NT2/D1 (cell line): ENCODE measurements at places on chromosomes 3 and 15.

DNA sequence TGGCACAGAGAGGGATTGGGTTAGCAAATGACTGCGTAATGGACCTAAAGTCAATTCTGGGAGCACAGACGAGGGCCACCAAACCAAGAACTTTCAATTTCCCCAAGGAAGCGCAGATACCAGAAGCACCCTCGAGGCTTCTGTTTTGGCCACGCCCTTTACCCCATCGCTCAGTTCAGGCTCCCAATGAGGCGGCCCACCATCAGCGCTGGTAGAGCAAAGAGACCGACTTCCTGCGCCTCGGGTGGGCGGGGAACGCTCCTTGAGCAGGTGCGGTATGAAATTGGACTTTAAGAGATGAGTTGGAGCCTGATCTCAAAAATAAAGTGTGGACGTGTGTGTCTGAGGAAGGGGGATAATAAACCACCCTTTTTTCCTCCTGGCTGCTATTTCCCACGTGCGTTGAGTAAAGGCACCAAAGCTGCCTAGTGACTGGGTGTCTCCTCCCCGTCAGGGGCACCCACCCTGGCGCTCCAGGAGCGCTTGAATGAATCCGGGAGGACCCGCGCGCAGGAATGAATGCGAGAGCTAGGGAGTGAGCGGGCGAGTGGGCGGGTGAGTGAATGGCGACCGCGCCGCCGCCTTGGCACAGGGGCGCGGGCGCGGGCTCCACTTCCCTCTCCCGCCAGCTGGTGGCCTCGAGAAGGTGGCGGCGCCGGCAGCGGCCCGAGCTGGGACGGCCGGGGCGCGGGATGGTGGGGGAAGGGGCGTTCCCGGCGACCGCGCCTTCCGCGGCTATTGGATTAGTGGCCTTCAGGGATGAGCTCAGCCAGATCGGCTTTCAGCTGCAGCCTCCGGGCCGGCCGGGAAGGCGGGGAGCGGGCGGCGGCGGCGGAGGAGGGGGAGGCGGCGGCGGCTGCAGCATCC, at the start of gene SPSB4:
Gene SPSB4, plus strand, starts transcription at position 772 of the 867 bp plus-strand sequence. CDS start 14,758 bp downstream, outside the sequence.
- DNase-seq = peak; percentile 87

DNA sequence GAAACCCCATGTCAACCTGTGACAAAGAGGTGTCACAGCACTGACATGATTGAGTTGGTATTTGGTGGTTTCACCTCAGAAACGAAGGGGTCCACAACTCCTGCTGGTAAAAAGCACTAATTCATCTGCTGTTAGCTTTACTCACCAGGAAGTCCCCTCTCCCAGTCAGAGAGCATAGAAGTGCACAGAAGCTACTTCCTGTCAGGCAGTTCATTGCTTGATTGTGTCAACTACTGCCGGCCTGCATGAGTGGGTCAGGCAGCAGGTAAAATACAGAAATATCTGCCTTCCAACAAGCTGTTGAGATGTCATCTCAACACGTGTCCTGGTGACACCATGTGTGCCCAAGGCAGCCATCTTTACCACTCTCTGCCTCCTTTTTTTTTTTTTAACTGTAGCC, 596.6 kb upstream of the NR2F2 start:
- no peak for DNase-seq

- DNase-seq = no peak
Observed at GRCh38 chr3:61417352-61417751, 144.0 kb upstream of the PTPRG start.

DNA sequence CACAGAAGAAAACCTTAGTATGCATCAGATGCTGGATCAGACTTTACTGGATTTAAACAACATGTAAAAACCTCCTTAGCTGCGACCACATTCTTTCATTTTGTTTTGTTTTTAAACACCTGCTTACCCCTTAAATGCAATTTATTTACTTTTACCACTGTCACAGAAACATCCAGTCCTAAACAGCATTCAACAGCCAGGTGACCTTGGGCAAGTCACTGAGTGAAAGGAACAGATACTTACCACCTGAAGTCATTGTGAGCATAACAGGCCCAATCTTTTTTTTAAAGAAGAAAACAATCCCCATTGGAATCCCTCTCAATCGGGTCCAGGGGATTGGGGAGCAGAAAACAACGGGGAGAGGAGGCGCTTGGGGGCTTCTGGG, 390 bp downstream of the STARD5 start:
- DNase-seq = no peak

GRCh38 chr3:94019659-94020058, 8.7 kb downstream of the STX19 start:
- no peak for DNase-seq

- no peak for DNase-seq
Observed at GRCh38 chr15:91522605-91523332, 330.7 kb upstream of the SLCO3A1 start.

DNA sequence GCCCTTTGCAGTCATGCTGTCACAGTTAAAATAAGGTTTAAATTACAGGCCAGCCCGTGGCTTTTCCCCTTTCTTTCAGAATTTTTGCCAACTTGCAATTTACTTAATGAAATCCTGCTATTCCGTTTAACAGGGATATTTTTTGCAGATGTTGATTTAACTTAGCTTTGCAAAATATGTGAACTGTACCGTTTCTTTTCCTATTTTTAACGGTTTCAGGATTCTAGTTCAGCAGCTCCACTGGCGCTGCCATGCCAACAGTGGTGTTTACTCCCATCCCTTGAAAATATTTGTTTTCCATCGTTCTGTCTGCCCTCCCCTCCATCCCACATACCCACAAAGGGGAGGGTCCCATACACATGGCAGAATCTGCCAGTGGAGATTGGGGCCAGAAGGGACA, 54.3 kb downstream of the SMAD6 start:
- DNase-seq = no peak

- no peak for DNase-seq
Observed at GRCh38 chr15:38876621-38877020, 312.0 kb upstream of the RASGRP1 start.

GRCh38 chr15:57591822-57592367, at the start of gene MYZAP:
Gene MYZAP, plus strand, starts transcription at chr15:57591904. Its CDS starts 131 bp downstream, at chr15:57592035.
- no peak for DNase-seq

DNA sequence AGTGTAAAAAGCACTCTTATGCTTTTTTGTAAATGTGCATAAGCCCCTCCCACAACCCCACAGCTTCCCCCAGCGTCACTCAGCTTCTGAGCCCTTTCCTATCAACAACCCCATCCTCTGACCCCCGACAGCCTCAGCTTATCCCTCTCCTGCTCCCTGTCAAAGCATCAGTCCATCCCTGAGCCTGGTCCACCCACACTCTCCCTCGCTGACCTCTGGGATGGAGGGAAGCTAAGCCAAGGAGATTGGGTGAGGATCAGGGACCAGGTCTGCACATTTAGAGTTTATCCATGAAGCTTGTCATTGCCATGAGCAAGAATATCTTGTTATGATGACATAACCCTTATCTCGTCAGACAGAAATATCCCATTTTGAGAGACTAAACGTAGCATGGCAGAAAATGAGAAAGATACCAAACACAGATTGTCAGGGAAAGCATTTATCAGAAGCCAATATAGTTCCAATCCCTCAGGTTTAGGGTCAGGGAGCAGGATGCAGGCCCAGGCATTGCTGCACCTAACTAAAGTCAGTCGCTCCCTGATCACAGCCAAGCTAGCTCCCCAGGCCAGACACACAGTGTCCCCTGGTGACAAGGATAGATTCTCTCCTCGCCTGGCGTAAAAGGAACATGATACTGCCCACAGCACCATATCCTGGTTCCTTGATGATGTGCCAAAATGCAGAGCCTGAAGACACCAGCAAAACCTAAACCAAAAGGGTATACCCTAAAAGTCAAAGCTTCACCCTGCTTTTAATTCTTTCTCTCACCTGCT, 66.9 kb downstream of the DCLK3 start:
- no peak for DNase-seq

DNA sequence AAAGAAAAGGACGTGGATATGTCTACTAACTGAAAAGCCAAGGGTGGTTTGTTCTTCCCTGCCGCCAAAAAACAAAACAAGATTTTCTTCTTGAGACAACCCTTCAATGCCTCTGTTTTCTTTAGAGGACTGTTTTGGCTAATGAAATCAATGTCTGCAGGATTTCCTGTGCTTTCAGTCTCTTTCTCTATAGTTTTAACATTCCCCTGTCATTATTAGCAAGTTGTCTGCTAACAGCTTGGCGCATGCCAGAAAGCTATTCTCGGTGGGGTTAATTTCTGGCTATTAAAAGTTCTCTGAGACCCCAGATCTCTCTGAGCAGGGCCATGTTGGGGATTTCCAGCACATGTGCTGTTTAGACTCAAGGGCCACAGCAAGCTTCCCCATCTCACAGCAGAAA, 56.7 kb downstream of the ITPR1 start:
- no peak for DNase-seq

GRCh38 chr3:181730934-181731333, 19.2 kb downstream of the SOX2 start:
- DNase-seq = no peak

- peak; percentile 85 for DNase-seq
Observed at GRCh38 chr3:10553591-10554235, 48.3 kb upstream of the ATP2B2 start.

DNA sequence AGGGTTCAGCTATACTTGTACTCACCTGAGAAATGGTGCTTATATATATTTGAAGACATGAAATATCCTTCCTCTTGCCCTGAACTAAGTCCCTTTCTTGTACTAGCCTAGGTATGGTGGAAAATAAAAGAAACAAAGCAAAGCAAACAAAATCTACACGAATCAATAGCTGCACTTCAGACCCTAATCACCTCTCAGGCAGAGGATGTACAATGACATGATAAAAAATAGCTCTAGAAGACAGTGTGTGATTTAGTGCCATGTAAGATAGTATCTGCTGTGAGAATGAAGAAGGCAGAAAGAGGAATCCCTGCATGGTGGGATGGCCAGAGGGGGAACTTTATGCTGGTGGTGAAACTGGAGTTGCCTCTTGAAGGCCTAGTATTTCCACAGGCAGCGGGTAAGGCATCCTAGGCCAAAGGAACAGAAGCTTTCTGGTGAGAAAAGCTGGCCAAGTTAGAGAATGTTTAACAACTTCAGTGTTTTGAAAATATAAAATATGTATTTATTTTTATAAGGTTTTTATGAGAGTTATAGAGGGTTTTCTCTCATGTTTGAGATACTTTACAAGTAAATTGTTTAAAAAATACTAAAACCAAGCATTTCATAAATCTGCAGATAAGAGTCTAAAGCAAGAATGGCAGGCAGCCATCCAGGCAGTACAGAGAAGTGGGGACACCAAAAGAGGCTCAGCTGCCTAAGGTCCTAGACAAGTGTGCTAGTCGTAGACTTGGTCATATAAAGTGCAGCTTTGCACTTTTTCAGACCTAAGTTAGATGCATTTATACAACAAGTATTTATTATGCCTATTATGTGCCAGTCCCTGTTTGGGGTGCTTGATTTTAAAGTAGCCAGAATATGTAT, 14.9 kb downstream of the LEKR1 start:
- no peak for DNase-seq

GRCh38 chr3:132161608-132162007, 126.8 kb upstream of the CPNE4 start:
- DNase-seq = no peak

DNA sequence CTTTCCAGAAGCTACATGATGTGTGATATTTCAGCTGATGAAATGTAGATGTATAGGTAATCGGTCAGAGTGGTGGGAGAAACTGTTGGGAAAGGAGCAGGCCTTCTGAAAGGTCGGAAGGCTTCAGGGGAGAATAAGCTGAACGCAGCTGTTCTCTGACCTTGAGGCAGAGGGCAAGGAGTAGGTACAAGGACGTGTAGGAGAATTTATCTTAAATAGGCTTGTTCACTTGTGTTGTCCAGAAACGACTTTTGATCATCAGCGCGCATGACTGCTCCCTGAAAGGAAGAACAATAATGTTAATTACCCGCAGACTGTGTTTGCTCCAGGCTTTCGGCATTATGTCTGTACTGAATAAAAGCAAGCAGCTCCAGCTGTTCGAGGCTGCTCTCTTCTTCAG, 39.6 kb downstream of the GPR160 start:
- no peak for DNase-seq

DNA sequence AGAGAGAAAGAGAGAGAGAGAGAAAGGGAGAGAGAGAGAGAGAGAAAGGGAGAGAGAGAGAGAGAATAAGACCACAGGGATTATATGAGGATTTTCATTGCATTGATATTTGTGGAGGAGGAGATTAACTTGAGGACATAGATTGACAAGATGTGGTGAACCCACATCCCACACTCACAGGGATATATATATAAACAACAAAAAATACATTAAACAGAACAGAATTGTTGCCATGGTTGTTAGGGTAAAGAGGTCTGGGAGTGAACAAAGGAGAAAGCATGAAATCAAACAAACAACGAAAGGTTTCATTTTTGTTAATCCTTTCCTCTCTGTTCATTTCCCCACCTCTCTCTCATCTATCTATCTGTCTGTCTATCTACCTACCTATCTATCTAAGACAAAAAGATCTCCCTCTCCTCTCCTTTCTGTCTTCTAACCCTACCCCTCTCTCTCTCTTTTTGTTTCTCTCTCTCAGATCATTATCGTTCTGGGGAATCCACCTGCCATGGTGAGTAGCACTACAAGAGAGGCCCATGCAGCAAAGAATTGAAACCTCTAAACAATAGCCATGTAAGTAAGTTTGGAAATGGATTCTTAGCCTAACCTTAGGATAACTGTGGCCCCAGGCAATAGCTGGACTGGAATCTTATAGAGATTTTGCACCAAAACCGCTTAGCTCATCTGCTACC, 280.9 kb downstream of the RAP2B start:
- no peak for DNase-seq

DNA sequence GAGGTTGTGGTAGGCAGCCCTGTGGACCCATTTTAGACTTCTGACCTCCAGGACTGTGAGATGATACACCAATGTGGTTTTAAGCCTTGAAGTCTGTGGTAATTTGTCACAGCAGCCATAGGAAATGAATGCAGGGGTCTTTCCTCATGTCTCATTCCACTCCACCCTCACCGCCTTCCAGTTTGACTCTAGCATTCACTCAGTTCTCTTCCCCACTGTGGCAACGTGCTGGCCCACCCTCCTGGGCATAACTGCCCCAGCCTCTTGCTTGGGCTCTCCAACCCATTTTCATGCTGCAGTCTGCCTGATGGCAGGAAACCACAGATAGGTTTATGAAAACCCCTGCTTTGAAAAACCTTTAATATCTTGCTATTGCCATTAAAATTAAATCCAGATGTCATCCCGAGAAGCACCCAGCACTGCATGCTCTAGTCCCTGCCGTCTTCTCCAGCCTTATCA, 7.3 kb upstream of the TRNT1 start:
- no peak for DNase-seq

DNA sequence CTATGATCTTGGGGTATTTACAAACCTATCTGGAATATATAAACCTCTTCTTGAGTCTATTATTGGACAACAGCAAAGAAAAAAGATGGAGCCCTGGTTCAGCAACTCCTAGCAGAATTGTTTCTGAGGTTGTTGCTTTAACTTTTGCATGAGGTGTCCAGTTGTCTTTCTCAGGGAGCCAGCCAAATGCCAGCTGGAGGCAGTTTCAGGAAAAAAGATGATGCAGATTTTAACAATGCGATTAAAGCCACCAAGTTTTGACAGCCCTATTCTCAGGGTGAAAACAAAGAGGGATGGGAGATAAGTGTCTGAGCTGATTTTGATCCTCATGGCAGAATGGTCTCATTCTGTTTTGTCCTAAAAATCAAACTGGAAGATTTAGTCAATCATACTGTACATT, 181.6 kb upstream of the RASGRP1 start:
- no peak for DNase-seq
